Effector memory CD8-positive, alpha-beta T cell (primary cell): ENCODE measurements at places on chromosomes 6 and 20.

GRCh38 chr6:46581459-46582177 lies 71.0 kb downstream of the CYP39A1 start:
- peaks cover 51% of the 10 kb centered on the region for H3K27me3 ChIP-seq
- no peak overlapping the region for H3K27ac ChIP-seq
- no peak overlapping the region for H3K4me3 ChIP-seq
- no peaks in the 10 kb centered on the region for H3K36me3 ChIP-seq

DNA sequence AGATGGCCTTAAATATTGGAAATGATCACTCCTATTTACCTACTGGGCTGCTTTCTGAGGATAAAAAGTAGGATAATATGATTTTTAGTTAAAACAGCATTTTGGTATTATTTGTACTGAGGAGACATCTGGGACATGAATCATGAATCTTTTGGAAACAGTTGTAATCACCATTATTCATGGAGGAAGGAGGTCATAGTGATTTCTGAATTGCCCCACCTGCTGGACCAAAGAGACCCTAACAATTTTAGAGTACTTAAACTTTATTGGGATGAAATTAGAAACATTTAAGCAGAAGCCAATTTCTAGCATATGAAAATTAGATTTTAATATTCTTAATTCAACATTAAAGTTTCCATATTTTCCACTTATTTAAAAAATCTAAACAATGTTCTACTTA lies 108.4 kb upstream of the SIM1 start:
- no peak overlapping the region for H3K27ac ChIP-seq
- H3K27me3 ChIP-seq, result no peaks in the 10 kb centered on the region
- H3K4me1 ChIP-seq, result no peaks in the 10 kb centered on the region
- no peak overlapping the region for H3K4me3 ChIP-seq

DNA sequence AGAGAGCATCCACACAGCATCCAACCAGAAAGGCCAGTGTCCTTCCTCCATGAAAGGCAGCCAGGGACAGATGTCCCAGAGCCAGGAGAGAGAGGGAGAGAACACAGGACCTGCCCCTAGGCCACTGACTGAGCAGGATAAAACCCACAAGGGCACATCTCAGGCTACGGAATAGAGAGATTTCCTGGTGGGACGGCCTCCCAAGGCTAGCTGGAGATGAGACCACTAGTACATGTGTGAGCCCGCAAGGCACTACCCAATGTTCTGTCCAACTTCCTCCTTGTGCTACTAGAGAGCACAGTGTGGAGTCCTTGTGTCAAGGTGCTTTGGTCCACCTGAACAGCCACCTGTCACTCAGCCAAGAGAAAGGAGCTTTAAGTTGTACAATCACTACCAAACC lies 44.2 kb downstream of the PLCG1 start:
- H3K27me3 ChIP-seq, result no peaks in the 10 kb centered on the region
- peak overlapping the region; percentile 41 for H3K27ac ChIP-seq
- peaks cover 9% of the 10 kb centered on the region for H3K36me3 ChIP-seq

- H3K27ac ChIP-seq, result peak overlapping the region; percentile 75
- no peaks in the 10 kb centered on the region for H3K27me3 ChIP-seq
Observed at GRCh38 chr6:41687501-41688175, 47.8 kb downstream of the TFEB start.
